ENCODE measurements at places on chromosomes 1 and 21.

GRCh38 chr1:30746212-30747032 is 11.2 kb downstream of the LAPTM5 start:
- DNase-seq = no peak
- H3K4me3 ChIP-seq = no peak overlapping the region

- no peak for DNase-seq
- H3K27ac ChIP-seq = no peak overlapping the region
- peaks cover under 1% of the 10 kb centered on the region for H3K36me3 ChIP-seq
- H3K27me3 ChIP-seq = no peaks in the 10 kb centered on the region
- no peak overlapping the region for H3K4me3 ChIP-seq
- H3K4me1 ChIP-seq = no peaks in the 10 kb centered on the region
Measured at GRCh38 chr1:1547011-1547410, 6.6 kb upstream of the TMEM240 start.

DNA sequence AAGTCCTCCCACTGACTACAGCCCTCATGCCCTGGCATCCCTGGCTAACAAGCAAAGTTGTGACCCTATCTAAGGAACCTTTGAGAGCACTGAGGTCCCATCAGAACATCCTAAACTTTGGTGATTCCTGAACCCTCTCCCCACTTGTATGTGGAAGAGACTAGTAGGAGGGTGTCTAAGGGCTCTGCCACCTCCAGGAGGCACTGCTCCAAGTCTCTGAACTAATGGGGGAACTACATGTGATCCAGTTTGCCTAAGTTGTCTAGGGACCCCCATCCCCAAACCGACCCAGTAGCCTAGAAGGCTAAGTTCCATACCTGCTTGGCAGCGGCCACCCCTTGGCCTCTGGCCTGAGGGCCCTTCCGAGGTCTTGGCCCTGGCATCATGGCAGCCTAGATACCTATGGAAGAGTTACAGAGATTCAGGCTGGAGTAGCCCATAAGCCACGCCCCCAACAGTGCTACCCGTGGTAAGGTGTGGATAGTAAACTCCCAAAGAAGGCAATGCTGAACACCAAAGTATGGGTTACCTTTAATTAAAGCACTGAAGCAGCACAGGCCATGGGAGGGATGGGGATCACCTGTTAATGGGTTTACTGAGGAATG is 1.7 kb downstream of the CC2D1B start:
- H3K27ac ChIP-seq = peak overlapping the region; percentile 95
- DNase-seq = no peak
- peaks cover 8% of the 10 kb centered on the region for H3K36me3 ChIP-seq
- H3K27me3 ChIP-seq = no peaks in the 10 kb centered on the region
- peak overlapping the region; percentile 93 for H3K4me3 ChIP-seq

- peak; percentile 64 for DNase-seq
- no peaks in the 10 kb centered on the region for H3K4me1 ChIP-seq
- no peak overlapping the region for H3K27ac ChIP-seq
- no peak overlapping the region for H3K4me3 ChIP-seq
Measured at GRCh38 chr1:225962440-225962975, 21.5 kb upstream of the LEFTY2 start.

- H3K36me3 ChIP-seq = no peaks in the 10 kb centered on the region
- no peak for DNase-seq
- peaks cover 4% of the 10 kb centered on the region for H3K4me1 ChIP-seq
- H3K4me3 ChIP-seq = no peak overlapping the region
- no peak overlapping the region for H3K27ac ChIP-seq
Measured at GRCh38 chr1:236090741-236091147, 25.9 kb upstream of the NID1 start.

GRCh38 chr1:158068918-158069317 is 75.5 kb downstream of the KIRREL1 start:
- H3K4me1 ChIP-seq = peaks cover 51% of the 10 kb centered on the region
- no peak for DNase-seq
- H3K4me3 ChIP-seq = no peak overlapping the region
- H3K27ac ChIP-seq = peak overlapping the region; percentile 23
- peaks cover 6% of the 10 kb centered on the region for H3K36me3 ChIP-seq

DNA sequence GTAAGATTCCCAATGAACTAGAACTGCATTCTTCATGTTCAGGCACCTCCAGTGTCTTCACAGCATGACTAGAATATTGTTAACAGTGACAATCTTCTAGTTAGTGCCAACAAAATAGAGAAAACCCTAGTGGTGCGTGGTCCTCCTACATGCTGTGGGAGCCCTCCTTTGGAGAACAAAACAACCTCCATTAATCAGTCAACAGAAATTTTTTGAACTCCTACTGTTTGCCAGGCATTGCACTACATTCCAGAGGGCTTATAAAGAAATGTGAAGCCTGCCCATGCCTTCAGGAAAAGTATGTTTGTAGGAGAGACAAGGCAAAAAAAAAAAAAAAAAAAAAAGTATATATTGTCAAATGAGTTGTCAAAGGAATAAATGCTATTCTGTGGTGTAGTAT is 252.7 kb downstream of the LRRC40 start:
- DNase-seq = no peak
- no peaks in the 10 kb centered on the region for H3K27me3 ChIP-seq
- no peaks in the 10 kb centered on the region for H3K36me3 ChIP-seq

GRCh38 chr1:172697534-172698002 is 38.7 kb downstream of the FASLG start:
- peaks cover 9% of the 10 kb centered on the region for H3K4me1 ChIP-seq
- H3K4me3 ChIP-seq = no peak overlapping the region
- no peaks in the 10 kb centered on the region for H3K36me3 ChIP-seq
- no peak overlapping the region for H3K27ac ChIP-seq

DNA sequence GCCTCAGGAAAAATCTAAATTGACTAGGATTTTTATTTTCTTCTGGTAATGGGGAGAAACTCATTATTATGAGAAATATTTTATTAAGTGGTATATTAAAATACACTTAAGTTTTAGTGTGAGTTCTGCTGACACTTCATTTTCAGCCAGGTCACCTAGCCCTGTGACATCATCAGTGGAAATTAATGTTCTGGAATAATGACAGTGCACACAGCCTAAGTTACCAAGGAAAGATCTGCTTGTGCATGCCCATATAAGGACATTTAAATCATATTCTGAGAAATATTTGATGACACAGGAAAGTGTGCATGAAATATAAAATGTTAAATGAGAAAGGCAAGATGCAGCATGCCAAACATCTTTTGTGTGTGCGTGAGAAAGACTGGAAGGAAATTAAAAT is 102.0 kb downstream of the KIF14 start:
- H3K27me3 ChIP-seq = peaks cover 12% of the 10 kb centered on the region
- H3K4me1 ChIP-seq = peaks cover 3% of the 10 kb centered on the region
- DNase-seq = no peak
- H3K36me3 ChIP-seq = no peaks in the 10 kb centered on the region
- H3K27ac ChIP-seq = no peak overlapping the region
- no peak overlapping the region for H3K4me3 ChIP-seq

- no peak overlapping the region for H3K27ac ChIP-seq
- peaks cover 18% of the 10 kb centered on the region for H3K4me1 ChIP-seq
- H3K27me3 ChIP-seq = peaks cover 25% of the 10 kb centered on the region
Measured at GRCh38 chr1:87129606-87130005, 199.1 kb upstream of the LMO4 start.

- H3K36me3 ChIP-seq = peaks cover 22% of the 10 kb centered on the region
- H3K4me1 ChIP-seq = peaks cover 11% of the 10 kb centered on the region
- H3K27ac ChIP-seq = no peak overlapping the region
- DNase-seq = no peak
- no peaks in the 10 kb centered on the region for H3K27me3 ChIP-seq
- no peak overlapping the region for H3K4me3 ChIP-seq
Measured at GRCh38 chr1:14810595-14811361, 212.3 kb downstream of the KAZN start.

All from mesothelial cell of epicardium (in vitro differentiated cells).